Activated CD4-positive, alpha-beta T cell treated with anti-CD3 and anti-CD28 coated beads for 36 hours (primary cell): ENCODE measurements at places on chromosomes 3 and 15. TPM values are rescaled to one million over a fixed set of nuclear protein-coding genes. Genes with fewer than 3 reads are reported as not detected.

FBXO40 gene
- total RNA-seq = not detected

LZTFL1 gene
- total RNA-seq = 6.6 TPM

DNASE1L3 gene
- total RNA-seq = not detected

IL12A gene
- total RNA-seq = not detected

NFKBIZ gene
- 47.8 TPM for total RNA-seq

CPNE4 gene
- not detected for total RNA-seq

C2CD4A gene
- total RNA-seq = 0.73 TPM

RYR3 gene
- total RNA-seq = not detected

EFCC1 gene
- total RNA-seq = 0.39 TPM

ZNF385D gene
- not detected for total RNA-seq

SLC12A1 gene
- not detected for total RNA-seq

ROPN1B gene
- total RNA-seq = not detected

SIDT1 gene
- total RNA-seq = 19.0 TPM

ANKRD34C gene
- total RNA-seq = not detected

NSMCE3 gene
- total RNA-seq = 8.0 TPM

PRR20G gene
- not detected for total RNA-seq

REC114 gene
- not detected for total RNA-seq

GHRL gene
- total RNA-seq = 0.19 TPM

WDR72 gene
- total RNA-seq = not detected

CD200R1 gene
- 1.4 TPM for total RNA-seq

ASB14 gene
- not detected for total RNA-seq

RPL39L gene
- total RNA-seq = 21.4 TPM

ALPK3 gene
- 0.05 TPM for total RNA-seq

ITGB5 gene
- total RNA-seq = 0.72 TPM

SMCO1 gene
- not detected for total RNA-seq
